GM03348 (cell line): ENCODE measurements at places on chromosomes 5 and 9.
A peak's percentile ranks its signal among the peaks of the same experiment; 100 is the strongest.

- DNase-seq: no peak
These were observed 194.0 kb downstream of the EFNA5 start for GRCh38 chr5:107476783-107477182.

DNA sequence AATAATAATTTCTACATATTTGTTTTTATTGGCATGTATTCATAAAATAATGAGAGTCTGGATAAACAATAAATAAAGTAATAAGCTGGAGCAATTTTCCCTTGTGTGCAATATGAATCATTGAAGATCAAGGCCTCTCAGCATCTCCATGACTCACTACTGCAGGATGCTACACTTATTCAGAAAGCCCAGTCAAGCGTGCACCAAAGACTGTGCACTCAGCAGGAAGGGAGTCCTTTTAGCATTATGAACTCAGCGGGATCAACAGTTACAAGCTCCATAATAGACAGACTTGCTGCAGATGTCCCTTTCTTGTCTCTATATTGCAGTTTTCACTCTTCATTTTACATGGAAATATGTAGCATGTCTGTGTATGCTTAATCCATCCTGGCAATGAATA lies 485.3 kb downstream of the CDH9 start:
- no peak for DNase-seq

GRCh38 chr9:26524267-26524666 lies 368.3 kb downstream of the CAAP1 start:
- DNase-seq: no peak

GRCh38 chr9:133417541-133418461 lies at the start of gene REXO4:
Gene REXO4, minus strand, starts transcription at chr9:133418010. Its CDS starts 166 bp downstream, at chr9:133417844.
- DNase-seq: peak; percentile 92

DNA sequence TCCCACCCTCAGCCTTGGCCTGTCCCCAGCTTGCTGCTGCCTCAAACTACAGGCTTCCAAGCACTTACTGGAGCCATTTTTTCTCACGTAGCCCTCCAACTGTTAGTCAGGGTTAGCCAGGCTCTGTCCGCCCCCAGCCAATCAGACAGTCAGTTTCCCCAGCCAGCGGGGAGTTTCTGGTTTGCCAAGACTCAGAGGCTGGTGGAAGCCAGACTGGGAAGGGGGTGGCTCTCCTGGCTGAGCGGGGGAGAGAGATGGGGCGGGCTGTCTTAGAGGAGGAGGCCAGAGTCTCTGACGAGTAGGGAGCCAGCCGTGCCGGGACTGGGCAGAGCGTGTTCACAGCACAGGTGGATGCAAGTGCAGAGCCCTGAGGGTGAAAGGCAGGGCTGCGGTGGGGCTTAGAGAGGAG lies 15.3 kb downstream of the PROP1 start:
- DNase-seq: peak; percentile 44

GRCh38 chr9:4297786-4298254 lies 2.0 kb downstream of the GLIS3 start:
- peak; percentile 67 for DNase-seq

DNA sequence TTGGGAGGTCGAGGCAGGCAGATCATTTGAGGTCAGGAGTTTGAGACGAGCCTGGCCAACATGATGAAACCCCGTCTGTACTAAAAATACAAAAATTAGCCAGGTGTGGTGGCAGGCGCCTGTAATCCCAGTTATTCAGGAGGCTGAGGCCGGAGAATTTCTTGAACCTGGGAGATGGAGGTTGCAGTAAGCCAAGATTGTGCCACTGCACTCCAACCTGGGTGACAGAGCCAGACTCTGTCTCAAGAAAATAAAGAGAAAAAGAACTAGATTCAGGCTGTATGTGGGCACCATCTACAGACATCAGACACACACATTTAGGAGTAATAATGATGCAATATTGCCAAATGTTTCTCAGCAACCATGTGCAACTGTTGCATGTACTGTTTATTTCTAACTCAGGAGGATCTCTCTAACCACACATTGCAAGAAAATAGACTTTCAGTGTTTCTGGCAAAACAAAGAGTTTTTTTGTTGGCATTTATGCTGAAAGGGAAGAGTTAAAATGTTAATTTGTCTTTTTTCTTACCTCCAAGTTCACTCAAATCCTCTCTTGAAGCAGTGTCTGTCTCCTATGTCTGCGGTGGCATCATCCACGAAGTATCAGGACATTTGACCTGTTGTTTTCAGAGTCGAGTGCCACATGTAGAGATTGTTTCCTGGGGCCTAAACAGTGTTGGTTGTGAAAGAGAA lies 5.1 kb upstream of the ORM1 start:
- peak; percentile 81 for DNase-seq

GRCh38 chr9:34592895-34593601 lies 3.5 kb upstream of the CNTFR start:
- DNase-seq: no peak

- DNase-seq: no peak
These were observed 23.3 kb downstream of the OR2V1 start for GRCh38 chr5:181107699-181108098.

- no peak for DNase-seq
These were observed 153.3 kb downstream of the RGS3 start for GRCh38 chr9:113616621-113617496.

DNA sequence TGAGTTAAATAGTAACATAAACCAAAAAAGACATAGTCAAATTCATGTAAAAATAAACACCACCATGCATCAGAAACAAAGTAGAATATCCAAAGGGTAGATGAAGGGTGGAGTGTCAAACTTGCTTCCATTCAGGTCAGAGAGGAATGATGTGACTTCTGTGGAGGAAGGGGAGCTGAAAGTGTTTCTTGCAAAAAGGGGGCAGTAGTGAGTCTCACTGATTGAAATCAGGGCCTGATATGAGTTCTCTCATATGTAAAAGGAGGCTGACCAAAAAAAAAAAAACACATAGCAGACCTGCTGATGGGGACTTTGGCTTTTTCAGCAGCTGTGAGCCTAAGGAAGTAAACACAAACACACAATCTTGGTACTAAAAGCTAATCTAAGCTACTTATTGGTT lies 38.8 kb upstream of the RGMB start:
- no peak for DNase-seq

DNA sequence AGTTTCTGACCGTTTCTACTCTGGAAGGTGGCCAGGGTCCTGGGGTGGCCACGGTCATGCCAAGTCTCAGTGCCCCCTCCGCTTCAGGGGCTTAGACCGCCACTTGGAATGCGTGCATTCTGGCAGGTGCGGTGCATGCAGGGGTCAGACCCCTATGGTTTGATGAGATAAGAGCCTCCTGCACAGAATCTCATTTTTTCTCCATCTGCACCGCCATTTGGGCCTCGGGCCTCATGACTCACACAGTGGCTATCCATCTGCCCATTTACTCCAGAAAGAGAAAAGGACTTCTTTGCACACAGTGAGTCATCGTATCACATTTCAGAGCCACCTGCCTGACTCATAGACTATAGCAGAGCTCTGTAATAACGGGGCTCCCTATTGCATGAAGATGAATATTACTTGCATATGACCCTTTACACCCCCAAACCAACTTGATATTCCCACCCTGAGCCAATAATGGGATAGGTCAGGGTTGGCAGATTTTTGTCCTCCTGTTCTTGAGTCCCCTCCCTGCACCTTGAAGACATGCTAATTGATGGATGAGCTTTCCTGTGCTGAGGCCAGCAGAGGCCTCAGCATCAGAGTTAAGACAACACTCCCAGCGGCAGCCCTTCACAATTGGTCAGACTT lies 157.4 kb downstream of the NR3C1 start:
- peak; percentile 80 for DNase-seq

- no peak for DNase-seq
These were observed 1.5 kb downstream of the TRIM41 start for GRCh38 chr5:181224390-181225229.

DNA sequence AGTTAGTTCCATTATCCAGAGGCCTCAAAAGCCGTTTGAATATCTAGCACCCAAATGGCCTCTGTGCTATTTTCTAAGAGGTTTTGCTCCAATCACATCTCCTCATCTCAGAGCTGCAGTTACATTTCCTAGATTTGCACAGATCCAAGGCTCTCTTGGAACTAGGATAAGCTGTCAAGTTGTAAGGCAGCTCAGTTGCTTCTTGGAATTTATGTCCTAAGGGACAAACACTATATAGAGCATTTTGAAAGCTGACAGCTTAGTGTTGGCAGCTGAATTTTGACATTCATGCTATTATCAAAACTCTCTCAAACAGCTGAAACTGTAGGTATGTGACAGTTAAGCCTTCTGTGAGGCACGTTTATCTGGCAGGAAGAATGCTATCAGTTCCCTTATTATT lies 97.0 kb downstream of the MACIR start:
- no peak for DNase-seq

- DNase-seq: no peak
These were observed 202.6 kb downstream of the ZSWIM6 start for GRCh38 chr5:61534481-61535267.

- DNase-seq: no peak
These were observed 210.8 kb downstream of the FAM170A start for GRCh38 chr5:119840175-119840574.

- DNase-seq: peak; percentile 79
These were observed 29.3 kb downstream of the PRRC2B start for GRCh38 chr9:131423171-131423581.

- peak; percentile 57 for DNase-seq
These were observed 2.8 kb upstream of the PLK2 start for GRCh38 chr5:58462623-58463230.

- peak; percentile 78 for DNase-seq
These were observed 38.4 kb downstream of the PRRX2 start for GRCh38 chr9:129703667-129704355.

- no peak for DNase-seq
These were observed 56.1 kb downstream of the AGXT2 start for GRCh38 chr5:34991486-34992238.

DNA sequence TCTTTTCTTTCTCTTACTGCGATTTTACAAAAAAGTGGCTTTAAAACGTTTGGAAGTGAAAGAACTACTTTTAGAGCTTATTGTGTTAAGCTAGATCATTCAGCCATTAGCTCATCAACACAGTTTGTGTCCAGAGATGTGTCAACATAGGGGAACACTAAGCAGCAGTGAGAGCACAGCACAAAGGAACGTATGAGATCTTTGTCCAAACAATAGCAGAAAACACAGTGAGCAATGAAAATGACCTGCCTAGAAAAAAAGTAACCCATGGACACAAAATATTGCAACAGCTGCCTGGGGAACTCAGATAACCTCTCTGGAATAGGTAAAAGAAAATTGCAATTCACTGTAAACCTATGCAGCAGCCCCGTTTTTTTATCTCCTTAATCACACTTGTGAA lies 372.5 kb downstream of the ARHGEF28 start:
- peak; percentile 15 for DNase-seq

DNA sequence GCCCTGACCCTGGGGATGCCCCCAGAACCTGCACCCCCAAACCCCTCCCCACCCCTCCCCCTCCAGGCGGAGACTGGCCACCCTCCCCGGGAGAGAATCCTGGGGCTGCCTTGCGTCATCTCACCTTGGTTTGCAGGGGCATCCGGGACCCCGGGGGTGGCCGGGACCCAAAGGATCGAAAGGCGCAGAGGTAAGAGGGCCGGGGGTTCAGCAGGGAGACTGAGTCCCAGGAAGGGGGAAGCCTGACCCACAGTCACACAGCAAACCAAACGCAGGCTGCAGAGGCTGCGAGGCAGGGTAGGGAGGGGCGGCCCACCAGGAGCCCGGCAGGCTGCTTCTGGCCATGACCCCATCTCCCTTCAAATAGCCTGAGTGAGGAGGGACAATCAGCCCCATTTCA lies 33.8 kb upstream of the ORM1 start:
- no peak for DNase-seq

DNA sequence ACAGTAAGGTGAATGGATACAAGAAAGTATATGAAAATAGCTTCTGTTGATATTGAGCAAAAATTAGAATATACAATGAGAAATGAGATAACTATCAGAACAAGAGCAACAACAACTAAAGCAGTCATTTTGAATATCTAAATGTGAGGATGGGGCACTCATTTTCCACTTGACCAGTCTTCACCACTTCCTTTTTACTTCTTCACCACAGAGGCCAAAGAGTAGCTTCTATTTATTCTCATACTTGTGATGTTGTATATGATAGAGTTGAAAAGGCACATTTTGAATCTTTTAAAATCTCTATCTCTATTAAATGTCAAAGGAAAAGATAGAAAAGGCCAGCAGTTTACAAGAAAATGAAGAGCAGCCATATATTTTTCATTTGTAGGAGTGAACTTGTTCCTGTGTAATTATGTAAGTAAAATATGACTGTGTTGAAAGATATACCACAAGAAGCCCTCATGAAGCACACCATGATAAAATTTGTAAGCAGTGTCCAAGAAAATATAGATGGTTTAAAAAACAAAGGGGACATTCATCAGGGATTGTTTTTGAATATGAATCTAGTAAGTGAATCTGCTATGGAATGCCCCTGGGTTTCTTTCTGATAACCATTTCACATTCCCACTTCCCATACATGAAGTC lies 39.2 kb downstream of the ADAMTS19 start:
- no peak for DNase-seq

GRCh38 chr9:116323012-116323411 lies 169.4 kb downstream of the PAPPA start:
- DNase-seq: peak; percentile 16

GRCh38 chr5:158499892-158500418 lies 599.8 kb downstream of the EBF1 start:
- no peak for DNase-seq

GRCh38 chr5:167934551-167934971 lies 356.9 kb upstream of the WWC1 start:
- no peak for DNase-seq

GRCh38 chr9:89046832-89047231 lies 55.6 kb downstream of the S1PR3 start:
- DNase-seq: peak; percentile 56

- no peak for DNase-seq
These were observed 70.5 kb upstream of the PTCH1 start for GRCh38 chr9:95587021-95587964.

GRCh38 chr9:77375956-77376532 lies 198.7 kb downstream of the VPS13A start:
- no peak for DNase-seq

DNA sequence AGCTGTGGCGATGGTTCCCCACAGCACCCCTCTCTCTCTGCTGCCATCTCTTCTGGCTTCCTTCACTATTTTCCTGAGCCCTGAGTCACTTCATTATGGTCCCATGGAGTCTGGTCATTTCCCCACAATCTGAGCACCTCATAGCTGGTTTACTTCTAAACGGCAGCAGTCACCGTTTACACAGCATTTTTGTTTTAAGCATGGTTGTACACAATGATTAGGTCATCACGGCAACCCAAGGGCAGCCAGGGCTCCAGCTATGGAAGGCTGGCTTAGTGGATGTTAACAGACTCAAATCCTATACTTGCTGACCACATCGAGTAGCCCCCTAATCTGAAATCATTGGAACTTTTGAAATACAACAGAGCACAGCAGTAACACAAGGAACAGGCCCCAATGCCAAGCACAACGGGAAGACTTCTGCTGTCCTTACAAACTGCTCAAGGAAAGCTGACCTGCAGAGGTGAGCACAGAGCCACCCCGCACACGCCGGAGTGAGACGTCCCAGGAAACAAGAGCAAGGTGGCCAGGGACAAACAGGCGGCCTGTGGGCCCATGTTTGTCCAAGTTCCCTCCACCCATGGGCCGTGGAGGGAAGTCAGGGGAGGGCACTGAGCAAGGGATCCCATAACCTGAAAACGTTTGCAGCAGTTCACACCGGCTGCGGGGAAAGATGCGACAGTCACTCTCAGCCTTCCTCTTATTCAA lies 22.9 kb downstream of the CAMSAP1 start:
- DNase-seq: no peak
